Stimulated activated CD8-positive, alpha-beta memory T cell treated with anti-CD3 and anti-CD28 coated beads, Interleukin-4, amount 100 ng/mL, for 4 hours (primary cell): ENCODE measurements at places on chromosomes 2 and 18.

DNA sequence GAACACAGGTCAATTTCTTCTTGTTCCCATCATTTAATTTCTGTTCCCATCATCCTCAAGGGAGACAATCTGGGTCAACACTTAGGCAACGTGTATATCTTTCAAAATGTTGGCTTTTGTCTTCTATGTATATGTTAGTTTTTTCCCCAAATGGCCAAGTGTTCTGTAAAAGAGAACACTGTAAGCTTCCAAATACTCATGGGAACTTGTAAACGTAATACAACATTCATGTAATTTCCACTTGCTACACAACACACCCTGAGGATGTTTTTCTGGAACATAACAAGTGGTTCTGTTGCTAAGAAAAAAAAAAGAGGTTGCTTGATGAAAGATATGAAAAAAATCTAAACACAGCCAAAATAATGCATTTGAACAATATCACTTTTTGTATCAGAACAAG is 149.1 kb downstream of the ATAD2B start:
- no peak for DNase-seq

DNA sequence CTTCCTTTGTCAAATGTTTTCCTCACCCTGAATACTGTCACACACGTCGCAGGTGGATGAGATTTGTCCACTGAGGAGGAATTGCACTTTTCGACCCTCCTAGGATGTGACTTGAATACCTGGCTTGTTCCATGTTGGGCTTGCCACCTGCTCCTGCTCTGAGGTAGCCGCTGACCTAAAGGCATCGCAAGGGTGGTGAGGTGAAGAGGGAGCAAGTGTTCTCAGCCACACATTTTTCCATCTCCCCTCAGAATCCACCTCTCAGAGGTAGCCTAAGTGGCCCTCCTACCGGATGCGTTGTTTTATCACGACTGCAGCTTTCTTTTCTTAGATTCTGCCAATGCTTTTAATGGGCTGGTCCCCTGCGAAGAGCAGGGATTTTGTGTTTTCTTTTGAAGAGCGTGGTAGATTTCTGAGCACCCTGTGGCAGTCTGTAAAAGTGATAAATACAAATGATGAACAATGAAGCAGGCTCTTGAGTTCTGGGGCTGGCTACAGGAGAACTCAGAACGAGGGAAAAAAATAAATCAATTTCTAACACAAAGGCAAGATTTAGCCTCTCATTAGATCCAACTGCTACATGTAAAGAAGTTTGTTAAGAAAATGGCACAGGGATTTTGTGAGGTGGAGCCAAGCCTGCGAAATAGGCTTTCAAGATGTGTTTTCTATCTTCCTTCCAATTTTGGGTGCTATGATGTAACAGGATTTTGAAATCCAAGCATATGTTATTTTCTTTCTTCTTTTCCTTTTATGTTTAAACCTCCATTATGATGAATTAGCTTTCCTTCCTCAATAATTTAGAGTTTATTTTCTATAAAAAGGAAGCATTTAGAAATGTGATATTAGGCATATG is 386.7 kb downstream of the TGIF1 start:
- DNase-seq: no peak

GRCh38 chr2:226799211-226799975 is at the start of gene IRS1:
Gene IRS1, minus strand, starts transcription at chr2:226799820. Its CDS starts 1,082 bp downstream, at chr2:226798738.
- DNase-seq: no peak

DNA sequence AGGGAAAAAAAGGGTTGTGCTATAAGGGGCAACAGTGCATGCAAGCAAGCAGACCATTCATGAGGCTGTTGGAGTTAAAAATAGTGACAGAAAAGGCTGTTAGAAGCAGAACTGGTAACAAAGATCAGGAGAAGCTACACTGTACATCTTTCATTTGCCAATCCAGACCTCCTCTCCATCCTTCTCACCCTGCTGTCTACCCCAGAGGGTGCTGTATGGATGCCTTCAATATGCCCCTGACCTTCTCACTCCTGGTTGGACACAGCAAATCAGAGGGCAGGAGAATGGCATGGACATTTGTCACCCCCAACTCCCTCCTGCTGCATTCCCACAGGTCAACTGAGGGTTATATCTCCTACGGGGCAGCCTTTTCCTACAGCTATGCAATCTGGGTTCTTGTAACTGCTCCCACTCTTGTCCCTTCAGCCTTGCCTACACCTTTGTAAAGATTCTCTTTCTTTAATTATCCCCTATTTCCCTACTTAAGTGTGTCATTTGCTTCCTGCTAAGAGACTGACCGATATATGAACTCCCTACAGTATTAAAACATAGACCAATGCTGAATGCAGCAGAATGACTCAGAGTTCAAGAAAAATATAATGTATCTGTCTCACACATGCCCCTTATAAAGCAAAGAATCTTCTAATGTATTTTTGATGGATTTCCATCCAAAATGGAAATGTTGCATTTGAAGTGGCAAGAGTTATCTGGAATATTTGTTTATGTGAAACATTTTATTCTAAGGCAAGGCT is 169.2 kb upstream of the NCKAP5 start:
- no peak for DNase-seq

- DNase-seq: no peak
These were observed 31.4 kb downstream of the CCDC93 start for GRCh38 chr2:117982376-117983033.

DNA sequence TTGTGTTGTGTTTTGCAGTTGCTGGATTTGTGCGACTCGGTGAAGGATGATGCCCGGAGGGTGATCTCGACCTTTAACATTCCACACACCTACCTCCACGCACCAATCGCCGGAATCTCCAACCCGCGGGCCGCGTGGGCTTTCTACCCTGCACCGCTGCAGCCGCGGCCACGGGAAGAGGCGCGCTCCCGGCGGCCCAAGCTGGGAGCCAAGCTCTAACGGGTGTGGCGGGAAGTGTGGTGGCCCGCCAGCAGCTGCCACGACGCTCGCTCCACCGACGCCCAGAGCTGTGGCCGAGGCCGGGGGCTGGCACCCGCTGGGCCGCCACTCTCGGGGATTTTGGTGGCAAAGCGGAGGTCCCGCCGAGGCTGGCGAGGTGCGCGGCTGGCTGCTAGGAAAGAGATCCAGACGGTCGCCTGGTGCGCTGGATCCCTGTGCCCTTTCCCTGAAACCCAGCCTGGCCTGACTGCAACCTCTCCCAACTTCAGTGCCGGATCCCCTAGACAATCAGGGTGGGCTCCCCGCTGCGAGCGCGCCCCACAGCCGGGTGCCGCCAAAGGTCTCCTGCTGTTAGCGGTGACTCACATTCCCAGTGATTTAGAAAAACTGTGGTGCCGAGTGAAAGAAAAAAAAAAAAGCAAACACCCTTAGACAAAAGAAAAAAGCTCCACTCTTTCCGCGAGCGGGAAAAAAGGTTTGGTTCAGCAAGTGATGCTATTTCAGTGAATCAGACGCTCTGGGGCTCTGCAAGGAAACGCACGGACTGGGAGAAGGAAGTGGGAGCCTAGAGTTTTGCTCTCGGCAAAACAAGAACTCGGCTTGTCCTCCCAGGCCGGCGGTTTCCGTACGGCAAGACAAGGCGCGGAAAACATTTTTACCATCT is 2.9 kb upstream of the BCL2L11 start:
- no peak for DNase-seq
